SIG-M5 (cell line): ENCODE measurements at places on chromosomes 13 and 19.

GRCh38 chr13:45695198-45695730 lies 6.9 kb upstream of the CBY2 start:
- peak; percentile 97 for DNase-seq

DNA sequence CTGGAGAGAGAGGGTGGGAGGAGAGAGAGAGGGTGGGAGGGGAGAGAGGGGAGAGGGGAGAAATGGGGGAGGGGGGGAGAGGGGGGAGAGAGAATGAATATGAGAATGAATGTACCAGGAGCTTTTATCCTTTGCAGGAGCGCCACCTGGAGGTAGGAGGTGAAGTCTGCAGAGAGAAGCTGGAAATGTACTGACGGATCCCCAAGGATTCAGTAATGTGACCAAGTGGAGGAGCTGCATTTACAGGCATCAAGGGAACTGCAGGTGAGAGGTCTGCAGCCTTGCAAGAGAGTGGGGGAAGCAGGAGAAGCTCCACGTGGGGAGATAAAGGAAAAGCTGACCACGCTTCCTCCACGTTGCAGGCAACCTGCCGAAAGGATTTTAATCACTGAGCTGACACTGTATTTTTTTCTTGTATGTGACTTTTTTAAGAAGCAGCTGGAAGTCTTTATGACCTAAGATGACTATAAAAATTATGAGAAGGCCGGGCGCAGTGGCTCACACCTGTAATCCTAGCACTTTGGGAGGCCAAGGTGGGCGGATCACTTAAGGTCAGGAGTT lies 33.7 kb downstream of the VSTM1 start:
- no peak for DNase-seq

GRCh38 chr13:38376546-38376945 lies 26.9 kb downstream of the UFM1 start:
- no peak for DNase-seq

DNA sequence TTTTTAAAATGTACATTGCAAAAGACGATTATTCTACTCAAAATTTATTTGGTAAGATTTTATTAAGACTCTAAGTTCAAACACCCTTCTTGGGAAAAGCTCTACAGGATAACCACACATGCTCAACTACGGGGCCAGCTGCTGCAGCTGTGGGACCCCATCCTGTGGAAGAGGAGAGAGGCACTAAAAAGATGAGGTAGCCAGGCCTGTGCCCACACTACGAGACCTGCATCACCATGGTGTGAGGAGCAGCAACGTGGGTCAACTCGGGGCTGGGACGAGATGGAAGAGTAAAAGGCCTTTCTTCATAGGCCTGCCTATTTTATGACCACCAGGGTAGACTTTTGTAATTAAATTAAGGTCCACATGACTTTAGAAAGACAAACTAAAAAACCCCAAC lies 4.6 kb upstream of the CCNP start:
- no peak for DNase-seq

DNA sequence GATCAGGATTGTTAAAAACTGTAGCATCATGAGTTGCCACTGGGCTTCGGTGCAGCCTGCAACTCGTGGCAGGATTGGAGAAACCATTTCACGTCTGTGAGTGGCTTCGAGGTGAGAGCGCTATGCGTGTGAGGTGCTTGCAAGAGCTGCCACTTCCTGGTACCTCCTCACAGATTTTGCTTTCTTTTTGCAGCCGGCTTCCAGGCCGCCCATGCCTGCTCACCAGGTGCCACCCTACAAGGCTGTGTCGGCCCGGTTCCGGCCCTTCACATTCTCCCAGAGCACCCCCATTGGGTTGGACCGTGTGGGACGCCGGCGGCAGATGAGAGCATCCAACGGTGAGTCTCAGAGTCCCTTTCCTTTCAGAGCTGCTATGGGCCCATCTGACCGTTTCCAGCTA lies 57.9 kb upstream of the C1QTNF9 start:
- no peak for DNase-seq

- no peak for DNase-seq
Observed at GRCh38 chr13:113869263-113869662, 5.4 kb upstream of the GAS6 start.

GRCh38 chr13:88217372-88217771 lies 546.2 kb downstream of the SLITRK5 start:
- no peak for DNase-seq

DNA sequence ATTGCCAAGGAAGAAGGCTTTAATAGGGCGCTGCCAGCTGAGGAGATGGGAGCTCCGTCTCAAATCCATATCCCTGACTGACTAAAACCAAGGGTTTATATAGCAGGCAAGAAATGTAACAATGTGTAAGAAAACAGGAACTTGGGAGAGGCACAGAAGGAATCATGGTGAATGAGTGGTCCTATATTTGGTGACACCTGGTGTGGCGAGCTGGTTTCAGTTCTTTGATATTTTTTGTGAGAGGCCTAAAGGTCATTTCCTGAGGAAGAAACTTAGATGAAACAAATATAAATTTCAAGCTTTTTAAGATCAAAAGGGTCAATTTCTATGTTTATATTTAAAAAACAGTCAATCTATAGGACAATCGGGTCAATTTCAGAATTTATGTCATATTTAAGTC lies 826.3 kb downstream of the SLITRK6 start:
- DNase-seq = no peak

- no peak for DNase-seq
Observed at GRCh38 chr19:41261474-41262190, 2.5 kb upstream of the HNRNPUL1 start.

GRCh38 chr13:99429670-99430069 lies 71.6 kb upstream of the TM9SF2 start:
- no peak for DNase-seq

- no peak for DNase-seq
Observed at GRCh38 chr19:20367811-20368294, 197.7 kb downstream of the ZNF737 start.

DNA sequence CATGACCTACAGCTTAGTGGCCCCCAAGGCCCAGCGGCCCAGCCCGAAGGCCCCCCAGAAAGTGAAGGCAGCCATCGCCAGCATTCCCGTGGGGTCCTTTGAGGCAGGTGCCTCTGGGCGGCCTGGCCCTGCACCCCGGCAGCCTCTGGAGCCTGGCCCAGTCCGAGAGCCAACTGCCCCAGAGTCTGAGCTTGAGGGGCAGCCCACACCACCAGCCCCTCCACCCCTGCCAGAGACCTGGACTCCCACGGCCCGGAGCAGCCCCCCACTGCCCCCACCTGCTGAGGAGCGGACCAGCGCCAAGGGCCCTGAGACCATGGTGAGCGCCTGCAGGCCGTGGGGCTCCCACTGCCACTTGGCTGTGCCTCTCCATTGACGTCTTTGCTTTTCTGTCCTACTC lies 9.0 kb upstream of the PRR19 start:
- DNase-seq = no peak

GRCh38 chr19:40101813-40102212 lies 11.1 kb upstream of the ZNF780A start:
- DNase-seq = no peak

- DNase-seq = no peak
Observed at GRCh38 chr13:75425216-75426009, 56.6 kb downstream of the TBC1D4 start.

DNA sequence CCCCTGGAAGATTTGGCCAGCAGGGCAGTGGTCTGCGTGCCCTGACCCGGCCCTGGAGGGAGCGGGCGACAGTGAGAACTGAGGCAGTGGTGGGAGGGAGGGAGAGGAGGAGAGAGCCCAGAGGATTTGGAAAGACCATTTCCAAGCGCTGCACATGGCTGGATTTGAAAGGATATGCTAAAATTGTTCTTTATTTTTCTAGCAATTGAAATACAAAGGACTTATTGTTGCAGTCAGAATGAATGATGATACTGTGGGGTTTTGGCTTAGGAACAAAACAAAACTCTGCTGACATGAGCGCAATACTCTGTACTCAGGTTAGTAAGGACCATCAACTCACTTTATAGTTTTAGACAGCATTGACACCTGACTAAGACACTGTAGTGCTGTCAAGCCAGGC lies 69.5 kb downstream of the TNFRSF19 start:
- no peak for DNase-seq

GRCh38 chr13:101655435-101655834 lies 203.0 kb downstream of the ITGBL1 start:
- DNase-seq = peak; percentile 31

DNA sequence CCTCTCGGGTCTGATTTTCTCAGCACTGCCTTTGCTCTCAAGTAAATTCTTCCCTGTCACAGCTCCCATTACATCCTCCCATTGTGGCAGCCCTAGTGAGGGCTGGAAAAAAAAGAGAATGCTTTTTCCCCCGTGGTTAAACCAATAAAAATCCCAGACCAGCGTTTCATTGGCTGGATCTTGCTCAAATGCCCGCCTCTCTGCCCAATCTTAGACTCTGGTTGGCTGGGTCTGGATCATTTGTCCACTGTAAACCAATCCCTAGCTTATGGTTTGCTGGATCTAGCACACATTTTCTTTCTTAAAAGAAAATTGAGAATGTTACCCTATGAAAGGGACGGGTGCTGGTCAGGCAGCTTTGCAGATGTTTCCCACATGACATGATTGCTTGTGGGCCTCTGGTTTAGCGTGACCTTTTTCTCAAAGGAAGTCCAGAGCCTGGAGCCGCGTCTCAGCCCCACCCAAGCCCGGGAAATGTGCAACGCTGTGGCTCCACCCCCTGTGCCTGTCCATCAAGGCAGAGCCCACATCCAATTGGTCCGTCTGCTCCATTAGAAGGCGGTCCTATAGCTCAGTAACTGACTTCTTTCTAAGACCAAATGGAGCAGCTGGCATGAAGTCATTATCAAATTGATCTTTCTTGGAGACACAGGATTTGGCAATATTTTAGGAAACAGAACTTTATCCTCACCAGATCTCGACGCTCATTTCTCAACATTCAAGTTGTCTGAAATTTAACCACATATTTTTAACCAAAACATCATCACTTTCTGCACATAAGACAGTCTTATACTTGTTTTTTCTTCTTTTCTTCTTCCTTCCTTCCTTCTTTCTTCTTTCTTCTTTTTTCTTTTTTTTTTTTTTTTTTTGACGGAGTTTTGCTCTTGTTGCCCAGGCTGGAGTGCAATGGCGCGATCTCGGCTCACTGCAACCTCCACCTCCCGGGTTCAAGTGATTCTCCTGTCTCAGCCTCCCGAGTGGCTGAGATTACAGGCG lies 2.6 kb upstream of the MCEMP1 start:
- DNase-seq = peak; percentile 86

DNA sequence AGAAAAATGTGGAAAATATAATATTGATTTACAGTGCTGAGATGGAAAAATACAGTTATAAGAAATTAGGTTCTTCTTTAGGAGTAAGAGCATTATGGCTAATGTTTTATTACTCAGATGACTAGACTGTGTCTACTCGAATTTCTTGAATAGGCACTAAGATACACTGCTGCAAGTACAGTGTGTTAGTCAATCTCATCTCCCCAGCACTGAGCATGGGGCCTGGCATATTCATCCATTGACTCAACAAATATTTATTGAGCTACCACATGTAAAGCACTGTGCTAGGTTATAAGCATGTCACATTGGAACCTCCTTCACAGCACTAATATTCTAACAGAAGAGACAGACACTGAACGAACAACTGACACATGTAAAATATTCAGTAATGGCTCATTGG lies 242.5 kb upstream of the GPC6 start:
- no peak for DNase-seq

- no peak for DNase-seq
Observed at GRCh38 chr19:658916-659839, 3.8 kb downstream of the RNF126 start.

GRCh38 chr19:37905946-37906868 lies at the start of gene WDR87:
Gene WDR87, minus strand, starts transcription at chr19:37906594. Its CDS starts 8,355 bp downstream, at chr19:37898239.
- no peak for DNase-seq

GRCh38 chr19:11359421-11359820 lies 4.2 kb downstream of the PLPPR2 start:
- no peak for DNase-seq

DNA sequence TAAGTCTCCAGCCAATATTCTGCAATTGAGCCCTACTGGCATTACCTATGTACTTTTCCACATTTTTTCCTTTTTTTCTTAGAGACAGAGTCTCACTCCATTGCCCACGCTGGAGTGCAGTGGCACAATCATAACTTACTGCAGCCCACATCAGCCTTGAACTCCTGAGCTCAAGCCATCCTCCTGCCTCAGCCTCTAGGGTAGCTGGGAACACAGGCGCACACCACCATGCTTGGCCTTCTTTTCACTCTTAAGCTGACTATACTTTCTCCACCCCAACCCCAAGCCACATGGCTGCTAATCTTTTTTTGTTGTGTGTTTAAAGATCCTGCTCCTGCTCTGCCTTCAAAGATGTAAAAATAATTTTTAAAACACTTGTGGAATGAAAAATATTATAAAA lies 1.6 kb upstream of the LATS2 start:
- no peak for DNase-seq

DNA sequence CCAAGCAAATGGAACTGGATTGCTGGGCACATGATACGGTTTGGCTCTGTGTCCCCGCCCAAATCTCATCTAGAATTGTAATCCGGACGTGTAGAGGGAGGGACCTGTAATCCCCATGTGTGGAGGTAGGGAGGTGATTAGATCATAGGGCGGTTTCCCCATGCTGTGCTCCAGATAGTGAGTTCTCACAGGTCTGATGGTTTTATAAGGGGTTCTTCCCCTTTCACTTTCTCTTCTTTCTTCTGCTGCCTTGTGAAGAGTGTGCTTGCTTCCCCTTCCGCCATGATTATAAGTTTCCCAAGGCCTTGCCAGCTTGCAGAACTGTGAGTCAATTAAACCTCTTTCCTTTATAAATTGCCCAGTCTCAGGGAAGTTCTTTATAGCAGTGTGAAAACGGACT lies 32.6 kb upstream of the MTIF3 start:
- peak; percentile 92 for DNase-seq

DNA sequence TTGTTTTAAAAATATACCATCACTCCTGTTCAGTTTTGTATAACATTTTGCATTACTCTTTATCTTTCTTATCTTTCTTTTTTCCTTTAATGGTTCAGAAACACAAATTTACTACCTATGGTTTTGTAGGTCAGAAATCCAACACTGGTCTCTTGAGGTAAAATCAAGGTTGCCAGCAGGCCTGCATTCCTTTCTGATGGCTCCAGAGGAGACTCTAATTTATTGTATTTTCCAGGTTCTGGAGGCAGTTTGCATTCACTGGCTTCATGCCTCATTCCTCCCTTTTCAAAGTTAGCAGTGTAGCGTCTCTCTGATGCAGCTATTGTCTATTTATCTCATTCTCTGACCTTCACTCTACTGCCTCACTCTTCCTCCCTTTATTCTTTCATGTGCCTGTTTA lies 767.4 kb downstream of the SLITRK6 start:
- no peak for DNase-seq

DNA sequence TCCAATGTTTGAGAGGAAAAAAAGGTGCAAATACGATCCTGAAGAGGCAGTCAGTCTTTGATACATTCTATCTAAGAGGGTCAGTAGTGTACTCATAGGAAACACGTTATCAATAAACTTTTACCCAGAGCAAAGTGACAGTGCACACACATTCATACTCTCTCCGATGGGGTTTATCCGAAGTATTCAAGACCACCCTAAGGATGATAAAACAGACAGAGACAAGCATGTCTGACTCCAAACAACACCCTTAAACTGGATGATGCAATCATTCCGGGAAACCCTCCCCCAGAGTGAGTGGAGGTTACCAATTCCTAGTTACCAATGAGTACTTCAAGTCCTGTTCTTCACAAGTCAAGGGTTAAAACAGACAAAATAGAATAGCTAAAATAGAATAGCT lies 79.1 kb downstream of the DNAJC3 start:
- no peak for DNase-seq
